ENCODE measurements at places on chromosomes 4 and X.

- no peak for DNase-seq
Measured at GRCh38 chr4:153655928-153656327, 28.2 kb upstream of the TLR2 start.

GRCh38 chr4:15506464-15506863 is 36.8 kb downstream of the CC2D2A start:
- no peak for DNase-seq

GRCh38 chr4:139330283-139330682 is 28.0 kb upstream of the NDUFC1 start:
- no peak for DNase-seq

DNA sequence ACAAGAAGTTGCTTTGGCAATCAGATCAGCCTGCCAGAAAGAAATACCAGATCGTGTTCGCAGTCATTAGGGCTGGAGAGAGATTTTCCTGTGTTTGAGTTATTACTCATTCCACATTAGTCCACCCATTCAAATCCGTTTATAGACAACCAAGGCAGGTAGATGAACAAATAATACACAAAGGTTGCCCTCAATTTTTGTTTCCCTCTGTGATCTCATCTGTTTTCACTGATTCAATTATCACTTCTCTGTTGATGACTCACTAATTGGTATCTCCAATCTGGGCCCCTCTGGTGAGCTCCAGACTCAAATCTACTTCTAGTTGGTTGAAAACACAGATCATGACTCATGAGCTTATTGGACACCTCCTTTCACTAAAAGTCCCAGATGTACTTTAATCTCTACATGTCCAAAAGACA is 54.5 kb downstream of the CHM start:
- DNase-seq: no peak

DNA sequence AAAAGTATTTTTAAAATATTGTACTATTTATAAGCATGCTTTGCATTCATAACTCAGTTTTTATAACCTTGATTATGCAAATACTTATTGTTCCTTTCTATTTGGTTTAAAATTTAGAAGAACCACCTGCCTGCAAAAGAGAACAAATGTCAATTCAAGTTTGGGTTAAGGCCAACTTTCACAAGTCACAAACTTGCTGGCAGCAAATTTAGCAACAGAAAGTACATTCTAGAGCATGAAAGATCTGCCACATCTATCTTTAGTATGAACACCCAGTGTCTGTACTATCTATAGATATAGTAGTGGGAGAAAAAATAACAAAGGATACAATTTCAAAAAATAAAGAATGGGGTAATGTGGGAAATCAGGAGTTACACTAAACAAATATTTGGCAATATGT is 1014.2 kb downstream of the C4orf33 start:
- DNase-seq: no peak

GRCh38 chr4:155602351-155603140 is 64.1 kb upstream of the GUCY1A1 start:
- no peak for DNase-seq

- no peak for DNase-seq
Measured at GRCh38 chrX:44043496-44043895, 70.3 kb upstream of the NDP start.

GRCh38 chr4:161097821-161098220 is 1066.0 kb downstream of the FSTL5 start:
- DNase-seq: no peak

DNA sequence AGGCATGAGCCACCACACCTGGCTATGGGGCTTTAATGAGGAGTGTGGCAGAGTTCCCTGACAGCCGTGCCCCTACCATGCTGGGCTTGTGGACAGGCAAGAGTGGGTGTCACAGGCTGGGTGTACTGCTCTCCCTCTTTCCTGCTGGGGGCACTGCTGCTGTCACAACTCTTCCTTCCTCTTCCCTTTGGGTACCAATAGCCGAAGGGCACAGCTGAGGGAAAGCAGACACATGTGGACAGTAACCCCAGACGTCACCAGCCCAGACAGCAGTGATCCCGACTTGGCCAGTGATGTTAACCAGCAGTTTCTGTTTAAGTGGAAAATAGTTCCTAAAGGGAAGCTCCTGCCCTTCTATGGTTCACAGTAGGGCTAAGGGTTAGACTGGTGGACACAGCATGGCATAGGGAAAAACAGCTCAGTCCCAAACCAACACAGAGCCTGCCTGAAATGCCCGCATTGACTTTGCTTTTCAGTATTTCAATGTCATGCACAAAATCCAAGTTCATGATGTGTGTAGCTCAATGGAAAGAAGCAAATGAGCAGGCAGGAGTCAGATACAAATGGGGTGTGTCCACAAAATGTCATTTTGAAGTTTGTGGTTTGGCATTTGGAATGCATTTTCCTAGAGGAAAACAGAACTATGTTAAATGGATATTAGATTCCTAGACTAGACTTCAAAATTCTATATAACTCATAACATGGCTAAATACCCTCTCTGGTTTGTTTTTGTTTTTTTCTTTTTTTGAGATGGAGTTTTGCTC is 24.9 kb upstream of the DDX3X start:
- no peak for DNase-seq

- DNase-seq: no peak
Measured at GRCh38 chr4:81723927-81724587, 252.3 kb upstream of the RASGEF1B start.

DNA sequence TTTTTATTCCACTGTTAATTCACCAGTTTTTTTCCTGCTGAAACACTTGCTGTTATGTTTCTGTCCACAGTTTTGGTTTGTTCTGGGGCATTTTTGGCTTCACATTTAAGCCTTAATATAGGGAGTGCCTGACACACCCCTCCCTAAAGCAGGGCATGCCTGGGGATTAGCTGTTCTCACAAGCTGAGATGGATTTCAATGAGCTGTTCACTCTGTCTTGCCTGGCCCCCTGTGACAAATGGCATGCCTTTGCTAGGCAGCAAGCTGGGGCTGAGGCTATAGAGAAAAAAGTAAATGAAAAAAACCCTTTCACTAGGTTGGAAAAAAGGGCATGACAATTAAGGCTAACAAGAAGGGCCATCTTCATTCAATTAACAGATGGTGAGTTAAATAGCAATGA is 22.4 kb downstream of the LPAR4 start:
- DNase-seq: no peak

DNA sequence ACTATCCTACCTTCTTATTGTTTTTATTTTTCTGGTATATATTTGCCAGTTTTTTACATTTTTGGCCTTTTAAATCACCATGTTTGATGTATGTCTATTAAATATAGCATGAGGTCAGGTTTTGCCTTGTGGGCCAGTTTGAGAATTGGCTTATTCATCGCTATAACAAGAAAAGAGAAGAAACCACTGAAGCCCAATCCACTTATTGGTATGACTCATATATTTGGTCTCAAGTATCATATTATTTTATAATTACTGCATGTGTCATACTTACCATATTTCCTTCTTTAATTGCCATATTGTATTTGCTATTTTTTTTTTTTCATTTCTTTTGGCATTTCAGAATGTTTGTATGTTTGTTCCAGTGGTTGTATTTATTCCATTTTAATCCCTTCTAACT is 99.3 kb downstream of the IRF2 start:
- DNase-seq: no peak

GRCh38 chr4:46462733-46463132 is 72.8 kb upstream of the GABRA2 start:
- no peak for DNase-seq

- DNase-seq: no peak
Measured at GRCh38 chr4:99043346-99043745, 45.2 kb downstream of the ADH5 start.

- no peak for DNase-seq
Measured at GRCh38 chr4:140903522-140904475, 147.6 kb upstream of the TBC1D9 start.

DNA sequence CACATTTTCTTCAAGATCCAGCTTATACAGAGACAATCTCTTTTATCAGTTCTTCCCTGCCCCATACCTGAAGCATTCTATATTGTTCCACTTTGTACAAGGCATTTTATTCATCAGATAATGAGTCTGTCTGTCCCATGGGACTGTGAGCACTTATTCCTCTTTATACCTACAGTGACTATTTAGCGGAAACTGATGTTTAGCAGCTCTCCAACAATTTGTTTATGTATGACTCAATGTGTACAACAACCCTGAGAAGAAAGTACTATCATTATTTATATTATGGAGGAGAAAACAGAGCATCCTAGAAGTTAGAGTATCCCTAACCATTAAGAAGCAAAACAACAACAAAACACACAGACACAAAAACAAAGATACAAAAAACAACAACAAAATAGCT is 306.5 kb downstream of the PRDM5 start:
- DNase-seq: no peak

- DNase-seq: no peak
Measured at GRCh38 chr4:120071192-120071795, 4.6 kb upstream of the MAD2L1 start.

DNA sequence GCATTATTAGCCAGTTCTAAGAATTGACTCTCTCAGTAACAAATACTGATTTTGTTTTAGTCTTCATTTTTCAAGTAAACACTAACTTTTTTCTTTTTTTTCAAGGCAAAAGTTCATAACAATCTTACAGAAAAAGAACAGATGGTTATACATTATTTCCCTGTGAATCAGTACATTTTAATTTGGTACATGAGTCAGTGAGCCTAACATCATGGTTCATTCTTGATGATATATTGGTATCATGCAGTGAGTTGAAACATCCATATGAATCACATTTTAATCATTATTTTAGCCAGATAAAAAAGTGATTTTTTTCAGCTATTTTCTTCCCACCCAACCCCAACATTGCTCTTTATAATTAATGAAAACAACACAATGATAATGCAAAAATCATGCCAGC is 184.3 kb upstream of the TACR3 start:
- no peak for DNase-seq

- no peak for DNase-seq
Measured at GRCh38 chrX:100944601-100945000, 15.9 kb upstream of the XKRX start.

DNA sequence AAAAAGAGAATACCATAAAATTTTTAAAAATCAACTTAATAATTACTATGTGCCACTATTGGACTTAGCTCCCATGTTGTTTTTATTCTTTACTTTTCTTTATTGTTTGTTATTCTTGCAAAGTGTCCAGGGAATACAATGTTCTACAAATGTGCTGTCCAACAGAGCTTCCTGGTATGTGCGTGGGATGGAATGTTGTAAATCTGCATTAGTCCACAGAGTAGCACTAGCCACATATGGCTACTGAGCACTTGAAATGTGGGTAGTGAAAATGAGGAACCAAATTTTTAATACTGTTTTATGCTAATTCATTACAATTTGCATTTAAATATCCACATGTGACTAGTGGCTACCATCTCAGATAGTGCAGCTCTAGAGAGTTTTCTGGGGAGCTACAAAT is 14.3 kb upstream of the CORIN start:
- DNase-seq: no peak

GRCh38 chrX:110277609-110278008 is 40.3 kb downstream of the AMMECR1 start:
- no peak for DNase-seq

DNA sequence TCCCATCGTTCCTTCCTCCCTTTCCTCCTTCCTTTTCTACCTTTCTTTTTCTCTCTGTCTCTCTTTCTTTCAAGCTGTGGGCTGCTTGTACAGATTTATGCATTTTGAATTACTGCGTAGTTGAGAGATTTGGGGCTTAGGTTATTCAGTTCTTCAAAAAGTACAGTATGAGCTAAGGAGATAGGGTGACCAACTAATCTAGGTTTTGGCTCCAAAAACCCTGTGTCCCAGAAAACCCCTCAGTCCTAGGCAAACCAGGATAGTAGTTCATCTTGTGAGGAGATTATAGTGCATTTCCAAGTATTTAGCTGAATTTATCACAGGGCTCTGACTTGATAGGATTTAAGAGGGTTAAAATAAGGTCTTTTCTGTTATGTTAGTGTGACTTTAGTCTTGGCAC is 64.5 kb downstream of the NFKB1 start:
- DNase-seq: no peak

DNA sequence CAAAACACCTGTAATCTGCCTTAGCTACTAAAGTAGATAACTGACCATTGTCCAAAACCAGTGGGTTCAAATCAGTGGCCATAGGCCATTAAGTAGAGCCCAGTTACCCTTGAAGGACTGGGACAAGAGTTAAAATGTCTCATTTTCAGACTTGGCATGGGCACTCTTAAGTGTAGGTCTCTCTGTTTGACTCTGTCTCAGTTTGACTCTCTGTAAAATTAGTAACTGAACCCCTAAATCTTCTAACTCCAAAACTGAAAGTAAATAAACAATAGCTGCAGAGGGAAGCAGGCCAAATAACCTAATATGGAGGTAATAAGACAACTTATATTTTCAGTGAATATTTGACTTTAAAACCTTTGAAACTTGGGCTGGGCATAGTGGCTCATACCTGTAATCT is 89.1 kb downstream of the SLC16A2 start:
- DNase-seq: no peak

GRCh38 chr4:30875658-30876269 is 155.6 kb downstream of the PCDH7 start:
- no peak for DNase-seq

DNA sequence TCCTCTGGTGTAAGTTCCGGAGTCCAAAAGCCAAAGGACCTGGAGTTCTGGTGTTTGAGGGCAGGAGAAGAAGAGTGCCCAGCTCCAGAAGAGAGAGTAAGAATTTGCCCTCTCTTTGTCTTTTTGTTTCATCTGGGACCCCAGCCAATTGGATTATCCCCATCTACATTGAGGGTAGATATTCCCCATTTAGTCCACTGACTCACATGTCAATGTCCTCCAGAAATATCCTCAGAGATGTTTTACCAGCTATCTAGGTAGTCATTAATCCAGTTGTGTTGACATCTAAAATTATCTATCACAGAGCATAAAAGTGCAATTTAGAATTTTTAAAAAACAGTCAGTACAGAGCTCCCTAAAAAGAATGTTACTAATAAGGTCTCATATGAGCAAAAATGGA is 132.9 kb upstream of the TMEM47 start:
- no peak for DNase-seq

GRCh38 chr4:38172078-38172477 is 211.9 kb downstream of the PTTG2 start:
- DNase-seq: no peak

Data from osteocyte (in vitro differentiated cells).